ENCODE measurements at places on chromosomes 16 and 17.
A peak's percentile ranks its signal among the peaks of the same experiment; 100 is the strongest.

DNA sequence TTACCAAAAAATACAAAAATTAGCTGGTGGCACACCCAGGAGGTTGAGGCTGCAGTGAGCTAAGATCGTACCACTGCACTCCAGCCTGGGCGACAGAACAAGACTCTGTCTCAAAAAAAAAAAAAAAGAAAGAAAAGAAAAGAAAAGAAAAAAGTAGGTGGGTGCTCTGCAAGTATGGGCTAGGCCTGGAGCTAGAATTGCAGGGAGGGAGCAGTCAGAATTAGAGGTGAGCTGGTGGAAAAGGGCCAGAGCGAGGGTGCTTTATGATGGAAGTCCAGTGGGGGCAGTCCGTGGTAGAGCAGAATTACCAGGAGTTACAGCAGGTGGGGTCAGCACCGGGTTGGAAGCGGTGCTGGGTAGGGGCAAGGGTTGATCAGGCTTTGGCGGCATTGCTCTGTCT lies 57.0 kb upstream of the KDM6B start:
- no peak for DNase-seq

- no peak for DNase-seq
Observed at GRCh38 chr16:29644338-29644857, 18.6 kb upstream of the SPN start.

GRCh38 chr16:3281222-3281820 lies 2.0 kb upstream of the ZNF263 start:
- no peak for DNase-seq

DNA sequence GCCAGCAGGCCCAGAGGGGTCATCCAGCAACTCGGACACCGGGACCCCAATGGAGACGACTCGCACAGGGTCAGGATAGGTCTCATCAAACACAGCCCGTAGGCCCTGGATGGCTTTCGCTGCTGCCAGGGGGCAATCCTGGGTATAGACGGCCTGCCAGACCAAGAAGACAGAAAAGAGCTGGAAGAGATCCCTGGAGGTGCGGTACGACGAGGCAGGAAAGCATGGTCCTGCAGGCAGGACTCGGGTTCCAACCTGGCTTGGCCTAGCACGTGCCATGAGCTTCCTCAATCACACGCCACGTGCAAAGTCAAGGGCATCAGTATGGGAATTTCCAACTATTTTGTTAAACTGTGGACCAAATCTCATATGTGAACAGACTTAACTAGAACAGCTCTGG lies 6.3 kb upstream of the EXOSC6 start:
- DNase-seq, result peak; percentile 36

DNA sequence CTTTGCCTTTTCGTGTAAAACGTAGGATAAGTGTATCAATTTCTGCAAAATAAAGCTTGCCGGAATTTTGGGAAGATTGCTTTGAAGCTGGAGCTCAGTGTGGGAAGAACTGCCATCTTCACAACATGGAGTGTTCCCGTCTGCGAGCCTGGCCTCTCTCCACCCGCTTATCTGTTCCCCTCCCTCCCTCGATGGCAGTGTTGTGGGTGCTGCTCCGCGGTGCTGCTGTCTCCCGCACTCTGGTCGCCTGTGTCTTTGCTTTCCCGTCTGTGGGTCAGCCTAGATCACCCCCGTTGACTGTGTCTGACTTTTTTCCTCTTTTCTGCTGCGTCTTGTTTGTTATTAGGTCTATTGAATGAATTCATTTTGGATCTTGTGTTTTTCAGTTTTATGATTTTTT lies 17.0 kb downstream of the ACSF3 start:
- no peak for DNase-seq

- no peak for DNase-seq
Observed at GRCh38 chr17:65020284-65020683, 36.3 kb downstream of the GNA13 start.

- DNase-seq, result no peak
Observed at GRCh38 chr16:48372744-48373143, 12.5 kb downstream of the SIAH1 start.

- DNase-seq, result no peak
Observed at GRCh38 chr17:35799942-35800341, 4.5 kb upstream of the MMP28 start.

- no peak for DNase-seq
Observed at GRCh38 chr17:28675980-28676379, 14.0 kb downstream of the SUPT6H start.

DNA sequence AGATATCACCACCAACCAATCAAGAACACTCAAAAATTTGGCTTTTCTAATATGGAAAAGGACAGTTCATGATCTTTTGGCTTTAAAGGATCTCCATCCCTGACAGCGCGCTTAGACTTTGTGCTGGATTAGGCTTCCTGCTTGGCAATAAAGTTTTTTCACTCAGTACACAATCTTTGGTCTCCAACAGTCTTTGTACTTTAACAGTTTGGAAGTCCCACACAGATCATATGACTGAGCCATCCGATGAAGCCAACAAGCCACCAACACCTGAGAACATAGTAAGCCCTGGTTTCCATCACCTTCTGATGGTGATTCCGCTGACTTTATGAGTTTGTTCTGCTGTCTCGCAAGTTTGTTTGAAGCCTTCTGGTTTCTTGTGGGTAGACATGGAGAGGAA lies 34.3 kb downstream of the SMURF2 start:
- DNase-seq, result no peak

DNA sequence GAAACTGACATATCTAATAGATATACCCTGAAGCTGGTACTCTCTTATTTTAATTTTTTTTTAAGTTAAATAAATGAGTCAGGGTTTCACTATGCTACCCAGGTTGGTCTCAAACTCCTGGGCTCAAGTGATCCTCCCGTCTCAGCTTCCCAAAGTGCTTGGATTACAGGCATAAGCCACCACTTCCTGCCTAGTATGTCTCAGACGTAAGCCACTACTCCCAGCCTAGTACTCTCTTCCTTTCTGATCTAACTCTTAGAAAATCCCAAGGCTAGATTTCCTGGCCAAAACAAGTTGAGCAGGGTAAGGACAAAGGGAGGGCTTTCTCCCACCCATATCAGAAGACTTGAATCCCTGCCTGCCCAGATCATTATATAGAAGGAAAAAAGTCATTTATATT lies 33.7 kb downstream of the HOXB1 start:
- no peak for DNase-seq

DNA sequence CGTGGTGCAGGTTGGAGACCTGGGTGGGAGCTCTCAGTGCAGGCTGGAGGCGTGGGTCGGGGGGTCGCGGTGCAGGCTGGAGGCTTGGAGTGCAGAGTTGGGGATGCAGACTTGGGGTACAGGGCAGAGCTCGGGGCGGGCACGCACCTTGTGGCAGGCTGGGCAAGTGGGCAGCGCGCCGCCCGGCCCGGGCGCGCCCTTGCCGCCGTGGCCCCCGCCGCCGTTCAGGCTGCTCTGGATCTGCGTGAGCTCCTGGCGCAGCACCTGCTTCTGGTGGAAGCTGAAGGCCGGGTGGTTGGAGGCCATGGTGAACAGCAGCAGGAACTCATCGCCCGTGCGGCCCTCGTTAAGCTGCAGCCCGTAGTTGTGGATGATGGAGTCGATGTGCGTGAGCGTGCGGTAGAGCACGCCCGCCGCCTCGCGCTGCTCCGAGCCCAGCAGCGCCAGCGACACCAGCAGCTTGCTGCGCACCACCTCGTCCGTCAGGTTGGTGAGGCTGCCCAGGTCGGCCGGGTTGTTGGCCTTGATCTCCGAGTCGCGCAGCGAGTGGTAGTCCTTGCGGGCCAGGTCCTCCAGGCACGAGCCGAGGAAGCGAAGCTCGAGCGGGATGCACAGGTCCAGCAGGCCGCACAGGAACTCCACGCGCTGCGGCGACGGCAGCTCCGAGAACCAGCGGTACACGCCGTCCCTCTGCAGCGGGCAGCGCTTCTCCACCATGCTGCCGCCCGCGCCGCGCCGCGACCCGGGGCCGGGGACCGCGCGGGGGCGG lies 1.1 kb downstream of the ZCCHC14 start:
- no peak for DNase-seq

All from ecto neural progenitor cell (in vitro differentiated cells).